GM03348 (cell line): ENCODE measurements at places on chromosomes 12 and 14.
A peak's percentile ranks its signal among the peaks of the same experiment; 100 is the strongest.

- peak; percentile 51 for DNase-seq
Measured at GRCh38 chr14:21090194-21090939, 8.1 kb downstream of the ZNF219 start.

- peak; percentile 82 for DNase-seq
Measured at GRCh38 chr14:23062002-23062401, 4.7 kb upstream of the CDH24 start.

GRCh38 chr14:68785534-68786490 lies 7.1 kb downstream of the ZFP36L1 start:
- peak; percentile 56 for DNase-seq

GRCh38 chr12:105538880-105539279 lies 208.4 kb downstream of the C12orf75 start:
- DNase-seq, result peak; percentile 78

- DNase-seq, result no peak
Measured at GRCh38 chr12:998020-998874, 7.2 kb downstream of the ERC1 start.

DNA sequence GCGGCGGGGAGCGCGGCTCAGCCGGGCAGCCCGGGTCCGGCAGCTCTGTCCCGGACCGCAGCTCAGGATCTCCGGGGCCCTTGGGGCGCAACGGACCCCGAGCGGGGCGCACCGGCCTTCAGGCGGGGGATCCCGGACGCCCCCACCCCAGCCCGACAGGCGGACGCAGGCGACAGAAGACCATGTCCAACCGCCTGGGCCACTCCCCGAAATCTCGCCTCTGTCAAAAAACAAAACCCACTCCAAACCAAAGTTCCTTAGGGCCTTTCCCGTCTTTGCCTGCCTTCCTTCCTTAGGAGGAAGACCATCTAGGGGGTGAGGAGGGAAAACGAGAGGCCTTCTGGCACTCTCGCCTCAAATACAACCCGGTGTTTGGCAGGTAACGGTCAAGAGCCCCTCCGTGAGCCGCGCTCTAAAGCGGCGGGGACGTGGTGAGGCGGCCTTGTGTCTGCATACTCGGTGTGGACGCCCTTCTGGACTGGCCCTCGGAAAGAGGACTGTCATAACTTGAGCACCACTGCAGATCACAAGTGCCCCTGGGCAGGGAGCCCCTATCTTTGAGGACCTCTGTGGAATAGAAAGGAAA lies 604 bp downstream of the HCFC2 start:
- peak; percentile 48 for DNase-seq

GRCh38 chr12:66587912-66588311 lies 91.0 kb downstream of the GRIP1 start:
- DNase-seq, result no peak

GRCh38 chr12:56425193-56425592 lies 24.0 kb downstream of the TIMELESS start:
- DNase-seq, result no peak

DNA sequence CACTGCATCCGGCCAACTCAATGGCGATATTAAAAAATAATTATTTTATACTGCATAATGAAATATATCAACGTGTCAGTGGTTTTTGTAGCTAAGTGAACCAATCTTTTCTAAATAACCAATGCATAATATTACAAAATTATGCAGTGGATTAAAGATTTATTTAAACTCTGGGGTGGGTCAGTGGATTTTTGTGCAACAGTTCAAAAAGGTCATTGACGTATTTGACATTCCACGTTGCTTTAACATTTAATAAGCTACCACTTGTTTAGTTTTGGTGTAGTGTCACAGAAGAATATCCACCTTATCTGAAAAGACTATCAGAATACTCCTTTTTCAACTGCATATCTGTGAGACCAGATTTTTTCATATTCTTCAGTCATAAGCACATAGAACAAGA lies 2.6 kb downstream of the ZC3H14 start:
- DNase-seq, result no peak

GRCh38 chr14:42703501-42703900 lies 1096.8 kb downstream of the LRFN5 start:
- DNase-seq, result no peak

DNA sequence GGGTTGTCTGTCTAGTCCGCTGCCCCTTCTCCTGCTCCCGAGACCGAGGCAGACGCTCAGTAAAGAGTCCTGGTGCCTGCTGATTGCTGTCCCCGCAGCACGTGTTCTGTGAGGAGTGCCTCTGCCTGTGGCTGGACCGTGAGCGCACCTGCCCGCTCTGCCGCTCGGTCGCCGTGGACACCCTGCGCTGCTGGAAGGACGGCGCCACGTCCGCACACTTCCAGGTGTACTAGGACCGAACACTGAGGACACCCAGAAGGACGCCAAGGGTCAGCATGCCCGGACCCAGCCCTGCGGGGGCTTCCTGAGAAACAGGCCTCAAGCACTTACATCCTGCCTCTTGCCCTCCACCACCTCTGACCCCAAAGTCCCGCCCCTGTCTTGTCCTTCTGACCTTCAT lies 32.0 kb downstream of the HRK start:
- no peak for DNase-seq

GRCh38 chr14:68607867-68608573 lies 184.8 kb downstream of the ZFP36L1 start:
- DNase-seq, result no peak

DNA sequence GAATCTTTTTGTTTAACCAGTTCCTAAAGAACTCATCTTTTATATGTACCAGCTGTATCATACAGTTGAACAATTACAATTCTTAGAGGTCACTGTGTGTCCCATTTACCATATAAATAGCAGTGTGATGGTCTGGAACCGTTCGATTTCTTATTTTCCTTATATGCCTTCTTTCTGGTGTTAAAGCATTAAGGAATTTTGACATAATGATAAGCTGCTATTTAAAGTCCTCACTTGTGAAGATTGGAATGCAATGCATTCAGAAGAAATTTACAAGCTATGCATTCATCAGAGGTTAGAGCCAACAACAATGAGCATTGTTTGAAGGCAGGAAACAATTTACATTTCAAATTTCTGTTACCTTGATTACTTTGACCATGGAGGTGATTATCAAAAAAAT lies 80.0 kb upstream of the PRICKLE1 start:
- no peak for DNase-seq

- no peak for DNase-seq
Measured at GRCh38 chr14:59490756-59491155, 6.4 kb downstream of the JKAMP start.

DNA sequence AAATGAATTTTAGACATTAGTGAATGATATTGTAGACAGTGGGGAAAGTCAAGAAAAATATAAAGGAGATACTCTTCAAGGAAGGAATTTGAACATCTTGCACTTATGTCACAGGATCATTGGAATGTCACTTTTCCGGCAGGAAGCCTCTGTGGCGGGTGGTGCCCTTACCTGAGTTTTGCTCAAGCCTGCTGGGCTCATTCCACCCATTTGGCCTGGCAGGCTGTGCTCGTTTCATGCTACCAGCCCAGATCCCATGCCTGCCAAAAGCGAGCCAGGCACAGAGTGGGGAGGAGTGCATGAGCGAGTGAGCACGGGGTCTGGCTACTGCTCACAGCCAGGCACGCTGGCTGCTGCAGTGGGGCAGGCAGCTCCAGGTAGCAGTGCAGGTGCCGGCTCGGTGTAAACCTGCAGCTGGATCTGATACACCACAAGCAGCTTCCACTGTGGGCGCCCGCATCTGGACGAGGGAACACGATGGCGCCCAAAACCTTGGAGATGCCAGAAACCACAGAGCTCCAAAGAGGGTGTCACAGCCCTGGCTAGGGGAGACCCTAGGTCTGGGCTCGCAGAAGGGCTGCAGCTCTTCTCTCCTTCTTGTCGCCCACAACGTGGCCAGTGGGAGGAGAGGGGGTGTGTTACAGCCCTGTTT lies 28.7 kb upstream of the YAF2 start:
- no peak for DNase-seq

GRCh38 chr12:121741743-121742142 lies 29.2 kb downstream of the TMEM120B start:
- DNase-seq, result no peak

DNA sequence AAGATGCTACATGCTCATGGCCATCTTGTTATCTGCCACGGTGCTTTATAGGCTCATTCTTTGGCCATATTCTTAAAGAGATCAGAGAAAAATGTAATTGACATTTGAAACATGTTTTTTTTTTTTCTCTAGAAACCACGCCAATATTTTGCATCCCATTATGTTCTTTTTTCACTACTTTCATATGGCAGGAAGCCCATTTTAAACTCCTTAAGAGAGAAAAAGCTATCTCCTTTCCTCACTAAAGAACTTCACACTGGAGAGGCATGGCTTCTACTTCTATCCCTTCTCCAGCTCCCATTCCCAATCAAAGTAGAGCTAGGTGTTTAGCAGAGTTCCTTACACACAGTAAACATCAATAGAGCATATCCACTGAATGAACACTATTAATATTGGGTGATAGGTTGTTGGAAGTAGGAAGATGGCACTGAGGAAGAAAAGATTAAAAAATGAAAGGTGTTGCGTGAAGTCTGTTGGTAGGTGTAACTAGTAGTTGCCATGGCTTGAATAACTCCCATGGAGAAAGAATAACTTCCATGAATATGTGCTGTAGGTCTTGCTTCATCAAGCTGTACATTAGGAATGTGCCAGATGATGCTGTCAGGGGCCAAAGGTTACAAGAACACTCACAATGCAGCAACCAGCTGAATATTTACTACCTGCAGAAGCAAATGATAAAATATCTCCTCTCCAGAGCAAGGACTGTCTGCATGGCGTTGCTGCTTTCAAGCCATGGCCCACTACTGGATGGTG lies 178.8 kb downstream of the STXBP6 start:
- no peak for DNase-seq

DNA sequence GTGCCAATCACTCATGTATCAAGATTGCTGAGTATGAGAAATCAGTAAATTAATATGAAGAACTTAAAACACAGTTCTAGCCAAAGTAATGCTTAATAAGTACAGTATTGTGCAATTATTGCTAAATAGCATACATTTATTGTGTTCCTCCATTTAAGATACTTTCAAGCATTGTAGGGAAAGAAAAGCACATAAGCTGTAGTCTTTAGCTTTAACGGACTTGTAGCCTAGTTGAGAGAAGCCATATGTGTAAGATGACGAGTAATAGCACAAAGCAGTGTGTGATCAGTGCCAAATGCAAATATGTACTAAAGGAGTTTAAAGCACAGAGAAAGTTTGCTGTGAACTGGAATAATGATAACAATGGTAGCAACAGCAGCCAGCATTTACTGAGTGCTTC lies 38.1 kb downstream of the ETV6 start:
- no peak for DNase-seq

DNA sequence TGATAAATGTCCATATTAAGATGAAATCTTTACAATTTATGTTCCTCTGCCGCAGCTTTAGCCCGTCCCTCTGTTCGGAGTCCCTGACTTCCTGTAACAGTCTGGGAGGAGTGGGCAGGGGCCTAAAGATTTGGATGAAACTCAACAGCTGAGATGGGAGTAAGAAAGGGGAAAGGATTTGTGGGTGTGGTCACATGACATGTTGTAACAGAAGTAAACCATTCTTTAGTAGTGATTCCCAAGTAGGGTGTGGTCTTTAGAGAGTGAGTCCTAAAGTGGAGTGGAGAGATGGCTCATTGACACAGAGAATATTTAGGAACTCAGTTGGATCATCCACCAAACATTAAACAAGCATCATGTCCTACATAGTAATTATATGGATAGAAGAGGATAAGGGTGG lies 12.9 kb downstream of the TMEM117 start:
- no peak for DNase-seq

GRCh38 chr12:89706986-89707702 lies 1.5 kb downstream of the ATP2B1 start:
- peak; percentile 29 for DNase-seq

DNA sequence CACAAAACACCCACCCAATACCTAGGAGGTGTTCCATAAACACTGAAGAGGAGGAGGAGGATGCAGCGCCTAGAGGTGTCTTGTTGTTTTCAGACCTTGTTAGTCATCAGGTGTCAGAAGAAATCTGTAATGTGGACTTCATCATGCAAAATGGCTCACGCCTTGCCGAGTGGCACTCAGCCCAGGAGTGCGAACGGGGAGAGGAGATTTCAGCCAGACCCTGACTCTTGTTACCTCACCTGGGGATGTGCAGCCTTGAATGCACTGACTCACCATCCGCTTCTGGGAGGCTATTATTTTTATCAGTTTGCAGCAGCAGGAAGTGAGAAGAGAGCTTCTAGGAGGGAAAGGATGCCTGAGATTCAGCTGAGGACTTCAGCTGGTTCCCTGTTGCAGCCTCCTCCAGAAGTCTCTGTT lies 48.2 kb upstream of the PLXNC1 start:
- DNase-seq, result no peak

DNA sequence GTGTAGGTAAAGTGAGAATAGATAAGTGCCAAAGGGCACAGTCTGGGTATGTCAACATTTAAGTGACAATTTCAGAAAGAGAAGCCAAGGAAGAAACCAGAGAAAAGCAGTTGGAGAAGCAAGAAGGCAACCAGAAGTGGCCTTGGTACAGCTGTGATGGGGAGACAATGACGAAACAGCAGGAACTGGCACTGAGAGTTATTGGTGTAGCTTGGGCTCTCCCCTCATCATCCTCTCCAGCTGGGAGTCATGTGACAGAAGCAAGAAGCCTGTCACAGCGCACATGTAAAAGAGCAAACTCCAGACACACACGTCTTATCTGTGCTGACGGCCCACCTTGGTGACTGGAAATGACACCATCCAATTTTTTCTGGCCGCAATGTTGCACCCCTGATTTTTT lies 203.3 kb upstream of the NUDT4 start:
- DNase-seq, result no peak

DNA sequence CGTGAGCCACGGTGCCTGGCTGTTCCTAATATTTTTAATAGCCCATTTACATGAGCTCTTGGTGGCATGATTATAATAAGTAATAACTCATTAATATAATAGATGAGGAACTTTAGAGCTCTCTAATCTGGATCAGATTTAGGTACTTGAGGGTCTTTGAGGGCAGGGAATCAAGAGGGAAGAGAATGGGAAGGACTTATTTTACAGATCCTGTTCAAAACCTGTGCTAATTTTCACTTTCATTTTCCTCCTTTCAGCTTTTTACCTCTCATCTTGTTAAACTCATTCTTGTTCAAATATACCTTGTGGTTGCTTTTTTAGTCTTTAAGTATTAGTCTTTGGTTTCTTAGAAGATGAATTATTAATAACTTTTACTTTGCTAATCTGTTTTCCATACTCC lies 5.6 kb downstream of the NECAP1 start:
- no peak for DNase-seq

DNA sequence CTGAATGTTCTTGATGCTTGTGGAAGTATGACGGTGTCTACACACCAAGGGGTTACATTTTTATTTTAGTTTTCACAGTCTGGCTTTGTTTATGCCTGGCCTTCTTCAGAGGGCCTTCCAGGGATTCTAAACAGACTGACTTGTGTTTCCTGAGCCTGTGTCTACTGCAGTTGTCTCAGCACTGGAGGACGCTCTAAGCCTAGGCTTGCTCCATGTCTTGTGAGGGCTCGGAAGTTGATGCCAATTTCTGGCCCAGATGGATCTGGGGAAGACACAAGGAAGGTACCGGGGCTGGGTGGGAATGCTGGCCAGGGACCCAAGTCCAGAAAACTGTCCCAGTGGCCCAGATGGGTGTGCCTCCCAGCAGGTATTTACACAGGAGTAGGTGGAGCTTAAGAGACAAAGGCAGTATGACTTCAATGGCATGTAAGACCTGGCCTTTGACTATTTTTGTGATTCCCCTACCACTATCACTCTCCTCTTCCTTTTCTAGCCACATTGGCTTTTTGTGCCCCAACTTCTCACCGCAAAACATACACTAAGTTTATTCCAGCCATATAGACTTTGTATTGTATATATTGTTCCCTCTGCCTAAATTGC lies 56.9 kb downstream of the GPR137C start:
- DNase-seq, result no peak

GRCh38 chr12:119692997-119693396 lies 25.1 kb downstream of the PRKAB1 start:
- peak; percentile 86 for DNase-seq

GRCh38 chr12:115794659-115795081 lies 482.8 kb downstream of the MED13L start:
- DNase-seq, result no peak
